AG09309 (cell line): ENCODE measurements at places on chromosomes 6 and 20.

GRCh38 chr6:13272131-13273046 is 55.9 kb downstream of the TBC1D7 start:
- DNase-seq, result no peak

- DNase-seq, result no peak
These were observed 167.4 kb upstream of the THBS2 start for GRCh38 chr6:169420912-169421543.

- DNase-seq, result no peak
These were observed 35.1 kb upstream of the RFPL4B start for GRCh38 chr6:112311950-112312547.

GRCh38 chr6:115363379-115363778 is 697.3 kb downstream of the FRK start:
- no peak for DNase-seq

GRCh38 chr20:34947336-34947735 is 8.3 kb downstream of the GSS start:
- no peak for DNase-seq
